ENCODE measurements at places on chromosomes 3 and 15.
A peak's percentile ranks its signal among the peaks of the same experiment; 100 is the strongest.

GRCh38 chr15:75532413-75533250 is 46.5 kb downstream of the PTPN9 start:
- H3K27me3 ChIP-seq = no peaks in the 10 kb centered on the region
- peaks cover 10% of the 10 kb centered on the region for H3K36me3 ChIP-seq

DNA sequence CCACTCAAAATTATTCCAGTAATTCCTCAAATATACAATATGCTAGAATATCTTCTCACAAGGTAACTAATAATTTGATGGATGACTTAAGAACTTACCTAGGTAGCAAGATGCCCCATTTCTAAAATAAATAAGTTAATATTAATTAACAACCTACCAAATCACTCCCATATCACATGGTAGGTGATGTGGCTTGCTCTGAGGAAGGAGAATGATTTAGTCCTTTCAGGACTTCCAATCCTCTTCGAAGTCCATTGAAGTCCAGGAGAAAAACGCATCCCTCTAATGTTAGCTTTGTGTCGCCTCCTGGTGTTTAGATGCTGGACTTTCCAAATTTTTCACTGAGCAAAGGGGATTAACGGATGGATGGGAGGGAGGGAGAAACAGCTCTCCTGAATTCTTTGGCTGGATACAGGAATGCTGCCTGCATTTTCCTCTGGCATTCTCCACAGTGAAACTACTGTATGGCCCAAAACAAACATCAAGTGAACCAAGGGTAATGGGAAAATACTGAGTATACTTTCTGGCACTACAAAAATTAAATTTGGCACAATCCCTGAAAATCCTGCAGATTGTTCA is 58.6 kb downstream of the PRICKLE2 start:
- H3K27me3 ChIP-seq = peaks cover 15% of the 10 kb centered on the region
- no peak overlapping the region for H3K27ac ChIP-seq
- H3K4me1 ChIP-seq = no peaks in the 10 kb centered on the region
- no peaks in the 10 kb centered on the region for H3K36me3 ChIP-seq

- H3K4me3 ChIP-seq = no peak overlapping the region
- H3K27me3 ChIP-seq = peaks cover 5% of the 10 kb centered on the region
- H3K27ac ChIP-seq = no peak overlapping the region
- H3K36me3 ChIP-seq = peaks cover 6% of the 10 kb centered on the region
- no peak for DNase-seq
Measured at GRCh38 chr15:93036951-93037819, 51.8 kb downstream of the RGMA start.

GRCh38 chr3:17235310-17235709 is 350.6 kb downstream of the PLCL2 start:
- peaks cover 5% of the 10 kb centered on the region for H3K36me3 ChIP-seq
- peak overlapping the region; percentile 1 for H3K27ac ChIP-seq

DNA sequence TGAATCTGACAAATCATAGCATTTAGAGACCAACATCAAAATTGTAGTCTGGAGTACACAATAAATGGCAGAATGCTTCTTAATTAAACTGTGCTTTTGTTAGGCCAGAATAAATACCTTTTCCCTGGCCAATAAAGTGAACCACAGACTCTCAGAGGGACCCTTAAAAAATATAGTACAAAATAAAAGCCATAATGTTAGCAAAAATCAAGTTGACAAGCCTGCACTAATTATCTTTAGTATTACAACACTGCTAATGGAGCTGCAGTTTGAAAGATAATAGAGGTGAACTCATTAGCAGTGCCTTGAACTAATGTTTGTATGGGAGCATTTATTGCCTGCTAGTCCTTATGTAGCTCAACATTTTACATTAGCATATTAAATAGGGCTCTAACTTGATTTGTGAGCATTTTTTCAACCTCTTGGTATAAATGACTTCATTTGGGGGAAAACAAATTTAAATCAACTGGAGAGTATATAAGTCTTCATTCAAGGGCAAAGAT is 801.3 kb downstream of the EPHA3 start:
- H3K4me3 ChIP-seq = no peak overlapping the region
- no peaks in the 10 kb centered on the region for H3K27me3 ChIP-seq
- no peaks in the 10 kb centered on the region for H3K36me3 ChIP-seq

GRCh38 chr3:37489355-37489754 is 315.0 kb upstream of the LRRFIP2 start:
- H3K4me3 ChIP-seq = no peak overlapping the region
- peaks cover 17% of the 10 kb centered on the region for H3K27me3 ChIP-seq
- DNase-seq = no peak
- no peaks in the 10 kb centered on the region for H3K4me1 ChIP-seq

DNA sequence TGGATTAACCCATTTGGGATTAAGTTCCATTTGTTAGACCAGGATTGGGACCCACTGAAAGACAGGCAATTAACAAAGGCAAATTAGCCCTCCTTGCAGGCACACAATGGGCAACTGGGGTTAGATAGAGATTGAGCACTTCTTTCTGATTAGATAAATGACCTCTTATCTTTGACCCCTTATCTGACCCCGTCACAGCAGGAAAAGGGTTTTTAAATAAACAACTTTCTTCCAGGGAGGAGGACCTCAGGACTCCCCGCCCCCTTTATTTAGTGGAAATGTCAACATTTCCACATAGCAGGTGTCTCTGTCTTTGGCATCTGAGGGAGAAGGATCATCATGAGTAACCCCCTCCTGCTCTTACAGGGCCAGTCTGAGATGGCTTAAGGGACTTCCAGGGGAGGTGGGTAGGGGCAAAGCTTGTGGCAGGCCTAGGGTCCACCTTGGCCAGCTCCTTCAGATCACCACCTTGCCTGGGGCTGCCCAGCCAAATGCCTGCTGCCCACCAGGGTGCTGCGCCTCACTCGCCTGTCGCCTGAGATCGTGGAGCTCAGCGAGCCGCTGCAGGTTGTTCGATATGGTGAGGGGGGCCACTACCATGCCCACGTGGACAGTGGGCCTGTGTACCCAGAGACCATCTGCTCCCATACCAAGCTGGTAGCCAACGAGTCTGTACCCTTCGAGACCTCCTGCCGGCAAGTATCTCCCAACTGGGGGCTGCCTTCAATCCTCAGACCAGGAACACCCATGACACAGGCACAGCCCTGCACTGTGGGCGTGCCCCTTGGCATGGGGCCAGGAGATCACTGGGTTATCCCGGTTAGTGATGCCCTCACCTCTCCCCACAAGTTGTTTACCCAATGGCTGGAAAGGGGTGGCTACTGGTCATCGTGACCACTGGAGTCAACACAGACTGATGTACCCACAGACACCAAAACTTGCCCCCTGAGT is 2.6 kb upstream of the WDR6 start:
- peaks cover 20% of the 10 kb centered on the region for H3K4me1 ChIP-seq
- DNase-seq = no peak
- H3K36me3 ChIP-seq = peaks cover 34% of the 10 kb centered on the region
- H3K4me3 ChIP-seq = no peak overlapping the region
- no peaks in the 10 kb centered on the region for H3K27me3 ChIP-seq
- H3K27ac ChIP-seq = no peak overlapping the region

Data from effector memory CD8-positive, alpha-beta T cell (primary cell).